ENCODE measurements at places on chromosomes 2 and 18.

- DNase-seq, result no peak
Measured at GRCh38 chr2:221724631-221725203, 152.6 kb upstream of the EPHA4 start.

- DNase-seq, result no peak
Measured at GRCh38 chr18:38571651-38572050, 1006.1 kb upstream of the CELF4 start.

DNA sequence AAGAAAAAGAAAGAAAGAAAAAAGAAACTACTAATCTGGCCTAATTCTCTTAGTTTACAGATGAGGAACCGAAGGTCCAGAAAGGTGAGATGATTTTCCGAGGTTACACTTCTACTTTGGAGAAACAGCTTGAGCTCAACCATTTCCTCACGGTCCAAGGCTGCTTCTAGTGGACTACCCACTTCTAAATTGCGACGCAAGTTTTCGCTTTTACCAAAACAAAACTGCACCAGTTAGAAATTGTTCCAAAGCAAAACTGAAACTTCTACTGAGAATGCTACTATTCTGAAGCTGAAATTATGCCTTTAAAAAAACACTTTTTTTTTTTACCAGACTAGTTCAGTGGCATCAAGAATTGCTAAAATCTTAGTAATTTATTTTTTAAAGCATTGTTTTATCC lies 101.6 kb downstream of the INO80D start:
- DNase-seq, result no peak

- DNase-seq, result peak; percentile 66
Measured at GRCh38 chr18:31819106-31819924, 58.6 kb upstream of the SLC25A52 start.

DNA sequence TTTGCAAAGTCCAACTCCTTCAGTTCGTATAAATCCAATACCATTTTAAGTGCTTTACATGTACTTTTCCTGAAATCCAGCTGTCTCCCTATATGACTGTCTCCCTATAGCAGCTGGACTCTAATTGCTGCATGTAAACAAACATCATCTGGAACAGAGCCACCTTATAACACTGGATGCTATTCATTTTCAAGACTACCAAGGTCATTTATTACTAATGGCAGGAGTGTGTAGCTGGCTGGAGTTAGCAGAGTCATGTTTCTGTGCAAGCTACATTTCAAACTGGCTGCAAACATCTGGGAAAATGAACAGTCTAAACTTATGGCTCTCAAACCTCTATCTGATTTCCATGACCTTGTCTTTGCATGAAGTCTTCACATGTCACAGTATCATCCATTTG lies 575.2 kb downstream of the PIK3C3 start:
- no peak for DNase-seq

DNA sequence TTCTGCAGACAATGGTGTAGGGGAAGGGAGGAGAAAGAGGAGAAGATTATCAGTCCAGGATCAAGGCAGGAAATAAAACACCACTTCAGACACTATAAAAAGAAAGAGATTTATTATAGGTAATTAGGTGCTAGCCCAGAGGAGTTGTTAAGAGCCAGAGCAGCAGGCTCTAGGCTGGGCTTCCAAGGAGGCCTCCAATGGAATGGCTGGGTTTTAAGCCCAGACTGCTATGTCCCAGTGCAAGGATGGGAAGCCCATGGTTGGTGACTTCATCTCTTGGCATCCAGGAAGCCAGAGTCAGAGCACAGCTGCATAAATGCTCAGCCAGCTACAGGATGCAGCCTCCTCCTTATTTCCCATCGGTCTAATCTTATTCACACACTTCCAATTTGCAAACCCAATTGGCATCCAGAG lies 95.6 kb downstream of the LAMA3 start:
- DNase-seq, result peak; percentile 30

DNA sequence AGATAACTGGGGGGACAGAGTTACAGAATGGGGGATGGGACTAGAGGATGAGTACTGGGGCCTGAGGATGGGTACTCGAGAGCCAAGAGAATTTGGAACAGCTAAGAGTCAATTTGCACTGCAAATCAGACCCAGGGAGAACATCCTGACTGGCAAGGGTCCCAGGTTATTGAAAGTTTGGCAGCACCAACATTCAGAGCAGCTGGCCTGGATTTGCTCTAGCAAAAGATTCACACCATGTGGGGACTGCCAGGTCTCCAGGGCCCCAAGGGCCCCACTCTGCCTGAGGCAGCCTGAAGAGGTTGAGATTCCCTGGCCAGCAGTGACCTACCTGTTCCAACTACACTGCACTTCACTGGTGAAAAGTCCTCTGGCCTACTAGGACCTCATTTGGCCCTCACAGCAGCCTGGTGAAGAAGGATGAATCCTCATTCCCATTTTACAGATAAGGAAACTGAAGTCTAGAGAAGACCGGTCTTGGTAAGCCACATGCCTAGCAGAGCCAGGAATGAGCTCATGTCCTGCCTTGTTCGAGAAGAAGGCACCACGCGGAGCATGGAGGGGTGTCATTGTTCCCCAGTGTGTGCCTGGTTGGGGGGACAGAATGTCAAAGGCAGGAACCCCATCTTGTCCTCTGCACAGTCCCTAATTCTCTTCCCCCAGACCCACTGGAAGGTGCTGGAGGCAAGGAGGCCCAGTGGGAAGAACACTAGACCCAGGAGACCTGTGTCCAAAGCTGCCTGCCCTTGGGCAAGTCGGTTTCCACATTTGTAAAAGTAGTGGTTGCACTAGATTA lies 258.6 kb downstream of the TNS1 start:
- no peak for DNase-seq

- DNase-seq, result no peak
Measured at GRCh38 chr2:234808907-234809306, 142.9 kb upstream of the SH3BP4 start.

DNA sequence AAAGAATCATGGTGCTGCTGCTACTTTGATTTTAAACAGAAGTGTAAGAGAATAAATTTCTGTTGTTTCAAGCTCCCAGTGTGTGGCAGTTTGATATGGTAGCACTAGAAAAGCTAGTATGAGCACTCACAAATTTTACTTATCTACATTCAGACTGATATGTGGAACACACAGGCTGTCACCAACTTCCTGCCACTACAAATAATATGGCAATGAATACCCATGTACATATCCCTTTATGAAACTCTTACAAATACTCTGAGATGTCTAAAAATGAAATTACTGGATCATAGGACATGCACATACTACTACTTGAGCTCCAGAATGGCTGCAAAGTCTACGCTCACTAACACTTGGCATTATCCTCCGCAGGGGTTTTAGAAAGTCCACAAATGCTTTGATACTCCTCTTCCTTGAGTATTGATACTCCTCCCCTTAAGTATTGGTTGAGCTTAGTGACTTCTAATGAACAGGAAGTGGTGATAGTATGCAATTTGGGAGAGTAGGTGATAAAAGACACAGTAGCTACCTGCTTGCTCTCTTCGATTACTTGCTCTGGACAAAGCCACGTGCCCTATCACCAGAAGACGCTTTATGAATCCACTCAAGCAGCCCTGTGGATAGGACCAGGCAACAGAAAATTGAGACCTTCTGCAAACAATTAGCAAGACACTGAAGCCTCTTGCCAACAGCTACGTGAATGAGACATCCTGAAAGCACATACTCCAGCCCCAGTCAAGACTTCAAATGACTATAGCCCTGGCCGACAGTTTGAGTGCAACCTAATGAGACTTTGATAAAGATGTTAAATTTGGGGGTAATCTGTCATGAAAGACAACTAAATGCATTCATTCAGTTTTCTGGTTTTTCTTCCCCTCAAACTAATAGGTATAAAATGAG lies 35.4 kb downstream of the FBXO11 start:
- no peak for DNase-seq

DNA sequence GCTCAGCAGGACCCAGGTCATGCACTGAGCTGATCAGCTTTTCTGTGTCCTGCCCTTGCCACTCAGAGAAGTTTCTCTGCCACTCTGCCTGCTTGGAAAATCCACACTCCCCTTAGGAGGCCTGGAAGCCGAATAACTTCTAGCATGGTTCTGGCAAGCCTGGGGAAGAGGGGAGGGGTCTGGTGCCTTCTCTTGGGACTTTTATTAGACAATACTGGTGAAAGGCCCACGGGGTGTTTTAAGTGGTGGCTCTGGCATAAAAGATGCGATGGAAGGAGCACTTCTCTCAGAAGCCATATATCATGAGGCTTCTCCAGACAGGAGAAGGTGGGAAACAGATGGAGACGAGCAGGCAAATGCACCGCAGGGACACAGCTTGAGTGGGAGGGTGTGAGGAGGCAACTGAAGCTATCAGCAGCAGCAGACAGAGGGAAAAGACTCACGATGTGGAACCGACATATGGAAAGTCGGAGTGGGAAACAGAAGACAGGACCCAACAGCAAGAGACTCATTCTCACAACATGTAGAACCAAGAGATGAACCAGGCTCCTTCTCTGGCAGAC lies 141.8 kb upstream of the CTNNA2 start:
- DNase-seq, result no peak

Data from HEK293T (cell line).